ENCODE measurements at places on chromosomes 11 and 22.

GRCh38 chr22:43467216-43467940 lies 55.6 kb downstream of the MPPED1 start:
- DNase-seq, result no peak

- DNase-seq, result no peak
Observed at GRCh38 chr22:32823024-32823730, 21.7 kb downstream of the TIMP3 start.

DNA sequence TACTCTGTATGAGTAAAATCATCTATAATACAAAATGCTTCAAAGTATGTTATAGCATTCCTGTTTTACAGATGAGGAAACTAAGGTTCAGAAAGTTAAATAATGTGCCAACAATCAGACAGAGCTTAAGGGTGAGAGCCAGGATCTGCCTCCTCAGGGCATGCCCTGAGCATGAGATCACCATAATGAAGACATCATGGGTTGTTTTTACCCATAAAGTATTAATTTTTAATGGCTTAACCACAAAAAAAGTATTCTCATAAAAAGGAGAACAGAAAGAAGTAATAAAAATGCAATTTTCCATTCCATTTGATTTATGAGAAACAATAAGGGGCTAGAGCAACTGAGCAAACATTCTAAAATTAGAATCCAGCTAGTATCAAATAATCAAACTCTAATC lies 534.3 kb upstream of the ARHGAP42 start:
- DNase-seq, result no peak

DNA sequence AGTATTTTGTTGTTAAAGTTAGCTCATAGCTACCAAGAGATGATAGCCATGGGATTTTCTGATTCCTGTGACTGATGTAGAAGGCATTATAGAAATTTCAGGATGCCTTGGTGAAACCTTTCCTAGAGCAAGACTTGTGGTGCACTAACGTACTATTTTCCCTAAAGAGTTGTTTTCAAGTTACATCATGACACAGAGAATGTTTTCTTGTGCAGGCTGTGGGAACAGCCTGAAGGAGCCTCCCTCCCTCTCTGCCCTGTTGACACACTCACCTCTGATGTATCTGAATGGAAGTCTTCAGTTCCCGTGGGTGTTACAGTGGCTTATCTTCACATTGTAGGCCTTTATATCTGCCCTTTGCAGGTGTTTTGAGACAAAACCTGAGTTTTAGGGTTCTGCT lies 121.6 kb downstream of the LDLRAD3 start:
- DNase-seq, result no peak

GRCh38 chr11:50074161-50074560 lies 41.5 kb downstream of the OR4C45 start:
- no peak for DNase-seq

DNA sequence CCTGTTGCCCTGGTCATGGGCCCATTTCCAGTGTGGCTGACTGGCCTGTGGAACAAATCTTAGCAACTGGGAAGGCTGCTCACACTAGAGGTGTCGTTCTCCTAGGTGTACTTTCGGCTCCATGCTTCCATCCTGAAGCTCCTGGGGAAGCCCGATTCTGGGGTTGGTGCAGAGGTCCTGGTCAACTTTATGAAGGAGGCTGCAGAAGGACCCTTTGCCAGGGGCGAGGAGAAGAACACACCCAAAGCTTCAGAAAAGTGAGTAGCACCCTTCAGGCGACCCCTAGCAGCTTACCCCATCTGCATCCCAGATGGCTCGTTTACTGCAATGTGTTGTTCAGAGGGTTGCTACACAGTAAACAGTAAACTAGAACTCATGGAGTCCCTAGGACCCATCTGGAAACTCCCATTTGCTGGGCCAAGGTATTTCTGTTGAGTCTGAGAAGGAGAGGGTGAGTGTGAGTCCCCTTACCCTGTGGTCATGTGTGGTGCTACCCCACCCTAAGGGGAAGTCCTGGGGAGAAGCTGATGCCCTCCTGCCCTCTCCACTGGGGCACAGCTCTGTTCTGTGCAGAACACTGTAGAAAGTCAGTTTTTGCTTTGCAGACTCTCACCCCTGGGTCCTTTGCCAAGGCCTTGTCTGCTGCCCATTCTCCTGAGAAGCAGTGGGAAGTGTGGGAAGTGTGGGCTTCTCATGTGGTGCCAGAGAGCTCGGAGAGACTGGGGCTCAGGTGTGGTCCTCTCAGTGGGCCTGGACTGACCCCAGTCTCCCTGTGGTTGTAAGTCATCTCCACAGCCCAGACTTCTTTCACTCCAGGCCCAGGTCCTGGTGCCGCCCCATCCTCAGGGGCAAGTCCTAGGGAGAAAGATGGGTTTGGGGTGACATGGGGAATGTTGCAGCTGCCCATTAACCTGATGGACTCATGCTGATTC lies 85.0 kb downstream of the CABIN1 start:
- no peak for DNase-seq

DNA sequence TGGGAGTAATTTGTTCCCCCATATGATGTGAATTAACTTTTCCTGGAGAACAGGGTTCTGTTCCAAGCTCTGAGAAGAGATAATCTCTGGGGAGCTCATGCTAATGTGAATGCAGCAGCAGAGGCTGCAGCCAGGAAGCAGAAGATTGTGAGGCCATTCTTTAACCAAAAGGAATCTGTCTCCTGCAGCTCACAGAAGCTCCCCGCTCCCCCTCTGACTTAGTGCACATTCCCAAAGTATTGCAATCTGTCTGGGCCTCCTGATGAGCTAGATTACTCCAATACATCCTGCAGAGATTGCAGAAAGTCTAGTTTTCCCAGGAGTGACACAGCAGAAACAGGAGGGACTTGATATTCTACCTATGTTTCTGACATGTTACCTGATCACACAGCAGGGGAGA lies 420.6 kb upstream of the FAT3 start:
- DNase-seq, result no peak

GRCh38 chr22:47238690-47239473 lies 476.4 kb downstream of the TBC1D22A start:
- no peak for DNase-seq

Measured in CD4-positive, alpha-beta T cell treated with Interleukin-15 for 4 hours (primary cell).